Stimulated activated CD8-positive, alpha-beta memory T cell treated with anti-CD3 and anti-CD28 coated beads, Interleukin-4, amount 100 ng/mL, for 1 hour (primary cell): ENCODE measurements at places on chromosomes 1 and 21.

DNA sequence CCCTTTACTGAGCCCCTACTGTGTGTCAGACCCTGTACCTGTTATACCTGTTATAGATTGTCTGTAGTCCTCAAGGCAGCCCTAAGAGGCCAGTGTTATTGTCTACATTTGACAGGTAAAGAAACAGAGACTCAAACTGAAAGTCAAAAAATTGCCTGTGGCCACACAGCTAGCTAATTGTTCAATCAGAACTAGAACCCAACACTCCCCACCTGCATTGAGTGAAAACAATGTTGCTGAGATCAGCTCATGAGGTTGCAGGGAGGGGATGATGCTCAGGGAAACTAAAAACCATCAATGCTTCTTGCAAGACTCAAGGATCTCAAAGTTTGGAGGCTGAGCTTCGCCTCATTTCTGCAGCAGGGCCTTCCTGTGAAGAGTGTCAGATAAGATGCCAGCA lies 109.5 kb upstream of the LMO4 start:
- DNase-seq: no peak

DNA sequence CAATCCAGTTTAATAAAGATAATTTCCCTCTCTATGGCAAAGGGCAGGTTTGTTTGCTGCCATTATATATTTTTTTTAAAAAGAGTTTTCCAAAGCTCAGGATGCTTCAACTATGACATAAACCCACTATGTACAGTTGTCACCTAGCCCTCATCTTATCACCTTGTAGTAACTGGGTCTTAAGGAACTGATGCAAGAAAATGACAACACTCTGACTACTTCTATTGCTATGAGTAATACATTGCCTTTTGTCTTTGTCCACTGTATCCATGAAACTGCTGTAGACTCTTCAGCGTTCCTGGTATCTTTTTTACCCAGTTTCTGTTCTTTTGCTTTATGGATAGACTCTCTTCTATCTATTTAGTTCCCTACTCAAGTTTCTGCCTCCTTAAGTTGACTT lies 586.5 kb downstream of the NEGR1 start:
- DNase-seq: no peak

- no peak for DNase-seq
These were observed 249.5 kb upstream of the POU3F1 start for GRCh38 chr1:38296047-38296446.

GRCh38 chr1:89939059-89939570 lies 55.8 kb upstream of the ZNF326 start:
- no peak for DNase-seq

GRCh38 chr21:46007492-46007868 lies 25.9 kb downstream of the COL6A1 start:
- no peak for DNase-seq

- no peak for DNase-seq
These were observed 50.1 kb downstream of the RIPK4 start for GRCh38 chr21:41716751-41717150.

DNA sequence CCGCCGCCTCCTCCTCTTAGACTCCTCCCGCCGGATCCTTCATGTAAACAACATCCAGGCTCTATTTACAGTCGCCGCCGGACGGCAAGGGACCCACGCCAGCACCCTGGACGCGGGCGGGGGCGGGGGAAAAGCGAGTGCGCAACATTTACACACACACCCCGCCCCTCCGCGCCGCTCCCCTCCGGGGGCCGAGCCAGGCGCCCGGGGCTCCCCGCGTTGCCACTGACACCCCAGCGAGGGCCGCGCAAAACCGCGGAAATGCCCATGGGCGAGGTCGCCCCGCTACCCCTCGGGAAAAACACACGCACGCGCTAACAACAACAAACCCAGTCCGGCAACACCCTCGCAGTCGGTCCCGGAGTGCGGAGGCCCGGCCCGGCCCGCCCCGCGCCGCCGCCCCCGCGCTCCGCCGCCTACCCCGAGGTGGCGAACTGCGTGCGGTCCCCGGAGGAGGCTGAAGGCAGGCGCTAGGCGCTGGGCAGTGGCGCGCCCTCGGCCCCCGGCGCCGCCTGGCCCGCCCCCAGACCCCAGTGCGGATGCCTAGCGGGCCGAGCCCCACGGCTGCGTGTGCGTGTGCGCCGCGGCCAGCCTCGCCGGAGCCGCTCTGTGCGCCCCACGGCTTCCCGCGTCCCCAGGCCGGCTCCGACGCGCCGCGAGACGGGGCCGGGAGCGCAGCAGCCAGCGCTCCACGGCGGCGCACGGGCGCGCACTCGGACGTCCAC lies 81.1 kb upstream of the AK4 start:
- peak; percentile 47 for DNase-seq

DNA sequence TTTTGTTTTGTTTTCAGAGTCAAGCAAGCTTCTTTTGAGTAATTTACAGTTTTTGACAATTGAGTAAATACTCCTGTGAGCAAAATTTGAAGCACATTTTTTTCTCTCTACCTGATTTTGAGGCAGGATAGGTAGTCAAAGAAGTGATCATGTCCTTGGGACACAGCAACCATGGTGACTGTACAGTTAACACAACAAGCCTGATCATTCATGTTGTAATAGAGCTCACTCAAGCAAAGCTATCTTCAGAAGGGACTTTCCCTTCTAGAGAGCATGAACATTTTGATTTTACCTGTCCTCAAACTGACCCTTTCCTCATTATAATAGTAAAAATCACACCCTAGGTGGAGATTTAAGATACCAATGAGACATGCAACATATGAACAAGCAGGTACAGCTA lies 126.5 kb upstream of the KCNK1 start:
- no peak for DNase-seq

DNA sequence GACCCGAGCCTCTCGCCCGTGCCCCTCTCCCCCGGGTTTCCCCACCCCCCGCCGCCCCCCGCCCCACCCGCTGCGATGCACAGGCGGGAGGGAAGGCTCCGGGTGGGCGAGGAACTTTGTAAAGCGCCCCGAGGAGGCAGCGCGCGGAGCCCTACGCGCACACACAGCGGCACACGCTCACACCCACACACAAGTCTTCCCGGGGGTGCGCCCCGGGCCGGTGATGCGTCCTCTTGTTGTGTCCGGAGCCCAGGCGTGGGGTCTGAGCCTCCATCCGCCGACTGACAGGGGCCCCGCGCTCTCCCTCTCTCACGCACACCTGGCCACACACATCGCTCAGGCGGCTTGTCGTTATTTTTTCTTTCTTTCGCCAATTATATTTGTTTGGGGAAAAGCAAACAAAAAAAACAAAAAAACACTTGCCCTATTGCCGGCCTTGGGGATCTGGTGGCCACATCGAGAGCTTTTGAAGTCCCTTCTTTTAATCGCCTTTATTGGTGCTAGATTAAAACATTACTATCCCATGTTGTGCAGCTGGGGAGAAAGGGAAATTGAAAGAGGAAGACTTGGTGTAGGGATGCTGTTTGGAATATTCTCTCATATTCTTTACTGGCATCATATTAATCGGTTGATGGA lies 770 bp downstream of the NTNG1 start:
- no peak for DNase-seq

DNA sequence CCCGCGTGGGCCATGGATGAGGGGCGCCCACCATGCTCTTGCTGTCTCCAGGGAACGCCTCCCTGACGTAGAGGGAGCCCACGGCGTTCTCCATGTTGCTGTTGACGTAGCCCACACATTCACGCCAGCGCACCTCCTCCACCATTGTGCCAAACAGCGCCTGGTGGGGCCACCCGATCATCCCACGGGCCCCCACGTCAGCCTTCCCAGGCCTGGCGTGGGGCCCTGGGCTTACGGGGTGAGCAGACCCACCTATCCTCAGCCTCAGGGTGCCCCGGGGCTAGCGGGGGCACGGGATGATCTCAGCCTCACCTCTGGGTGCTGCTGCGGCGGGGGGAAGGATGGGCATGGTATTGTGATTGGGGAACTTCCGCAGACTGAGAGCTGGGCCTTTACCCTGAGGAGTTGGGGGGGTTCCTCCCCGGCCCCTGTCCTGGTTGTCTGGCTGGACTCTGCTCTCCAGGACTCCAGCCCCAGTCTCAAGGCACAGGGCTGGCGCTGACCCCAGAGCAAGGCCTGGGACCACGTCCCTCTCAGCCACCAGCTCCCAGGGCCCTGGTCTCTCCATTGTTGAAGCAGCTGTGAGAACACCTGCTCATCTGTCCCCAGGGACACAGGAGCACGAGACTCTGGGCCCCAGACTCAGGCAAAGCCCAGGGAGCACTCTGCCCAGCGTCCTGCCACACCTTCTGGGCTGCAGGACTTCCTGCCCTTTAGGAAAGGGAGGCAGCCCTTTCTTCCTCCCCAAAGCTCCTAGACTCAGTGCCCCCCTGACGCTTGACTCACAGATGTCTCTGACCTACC lies 10.2 kb downstream of the PRXL2B start:
- no peak for DNase-seq

DNA sequence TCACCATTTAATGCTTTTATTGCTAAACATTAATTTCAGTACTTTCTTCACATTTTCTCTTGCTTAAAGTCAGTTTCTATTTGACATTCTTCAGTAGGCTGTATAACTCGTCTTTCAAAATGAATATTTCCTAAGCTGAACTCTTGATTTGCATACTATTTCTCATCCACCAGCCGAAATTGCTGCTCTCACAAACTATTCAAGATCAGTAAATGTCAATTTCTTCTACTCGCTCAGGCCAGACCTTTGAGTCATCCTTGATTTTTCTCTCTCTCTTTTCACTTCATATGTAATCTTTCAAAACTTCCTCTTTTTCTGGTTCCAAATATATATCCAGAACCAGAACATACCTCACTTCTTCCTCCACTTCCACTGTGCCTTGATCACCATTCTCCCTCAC lies 990.0 kb downstream of the KCNT2 start:
- DNase-seq: no peak

GRCh38 chr1:119086830-119087229 lies 53.6 kb downstream of the WARS2 start:
- no peak for DNase-seq

- no peak for DNase-seq
These were observed 24.4 kb upstream of the PDXK start for GRCh38 chr21:43694437-43695079.

DNA sequence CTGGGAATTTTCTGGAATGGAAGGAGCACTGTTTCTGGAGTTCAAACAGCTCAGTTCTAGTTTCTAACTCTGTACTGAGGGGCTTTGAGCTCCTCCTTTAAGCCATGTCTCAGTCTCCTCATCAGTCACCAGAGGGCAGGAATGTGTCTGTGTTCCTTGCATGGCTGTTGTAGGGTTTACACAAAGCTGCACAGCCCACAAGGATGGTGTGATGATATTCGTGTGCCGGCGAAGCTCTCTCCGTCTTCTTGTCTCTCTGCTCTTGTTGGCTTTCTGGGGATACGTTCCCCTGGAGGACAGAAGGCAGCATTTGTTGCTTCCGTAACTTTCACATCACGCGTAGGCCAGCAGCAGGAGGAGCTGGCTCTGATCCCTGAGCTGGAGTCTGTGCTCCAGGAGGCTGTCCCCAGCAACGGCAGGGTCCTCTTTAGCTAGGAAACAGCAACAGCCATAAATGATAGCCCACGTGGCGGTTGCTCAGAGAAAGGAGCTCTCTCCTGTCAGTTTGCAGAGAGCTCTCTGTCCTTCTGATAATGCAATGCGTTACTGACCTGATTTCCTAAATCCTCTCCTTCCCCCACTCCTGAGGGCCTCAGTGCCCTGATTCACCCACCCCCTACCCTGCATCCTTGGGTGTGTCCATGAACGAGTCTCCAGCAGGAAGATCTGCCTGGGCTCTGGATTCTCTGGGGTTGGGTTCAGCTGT lies 189.2 kb upstream of the VAMP3 start:
- no peak for DNase-seq

- no peak for DNase-seq
These were observed 97.1 kb downstream of the ARHGEF10L start for GRCh38 chr1:17636612-17637011.

- DNase-seq: no peak
These were observed 3895.3 kb downstream of the SRGAP2C start for GRCh38 chr1:125080077-125080476.
